ENCODE measurements at places on chromosomes 1 and 21.

GRCh38 chr1:147472489-147472888 is 68.8 kb upstream of the BCL9 start:
- DNase-seq = no peak

- DNase-seq = peak; percentile 37
Observed at GRCh38 chr1:92444351-92444750, 42.4 kb downstream of the GFI1 start.

- DNase-seq = no peak
Observed at GRCh38 chr1:178324003-178324402, 172.8 kb downstream of the CLEC20A start.

GRCh38 chr1:204350857-204351573 is 8.7 kb downstream of the PLEKHA6 start:
- peak; percentile 84 for DNase-seq

GRCh38 chr1:28582248-28582615 is 9.8 kb upstream of the RAB42 start:
- peak; percentile 60 for DNase-seq

GRCh38 chr1:26283279-26283853 is 3.5 kb downstream of the SH3BGRL3 start:
- DNase-seq = peak; percentile 63

DNA sequence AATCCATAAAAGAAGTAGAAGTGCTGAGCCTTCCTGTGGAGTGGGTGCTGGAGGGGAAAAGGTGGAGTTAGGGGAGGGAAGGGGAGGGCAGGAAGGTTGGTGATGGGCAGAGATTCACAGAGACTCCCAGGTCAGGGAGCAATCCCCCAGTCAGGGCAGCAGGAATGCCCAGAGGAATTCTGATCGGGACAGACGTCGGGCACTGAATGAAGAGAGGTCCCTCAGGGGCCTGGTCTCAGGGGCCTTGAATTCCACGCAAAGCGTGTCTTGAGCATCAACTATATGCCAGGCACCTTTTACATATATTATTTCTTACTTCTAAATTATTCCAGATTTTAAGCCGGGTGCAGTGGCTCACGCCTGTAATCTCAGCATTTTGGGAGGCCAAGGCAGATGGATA is 7.2 kb upstream of the PADI1 start:
- no peak for DNase-seq

DNA sequence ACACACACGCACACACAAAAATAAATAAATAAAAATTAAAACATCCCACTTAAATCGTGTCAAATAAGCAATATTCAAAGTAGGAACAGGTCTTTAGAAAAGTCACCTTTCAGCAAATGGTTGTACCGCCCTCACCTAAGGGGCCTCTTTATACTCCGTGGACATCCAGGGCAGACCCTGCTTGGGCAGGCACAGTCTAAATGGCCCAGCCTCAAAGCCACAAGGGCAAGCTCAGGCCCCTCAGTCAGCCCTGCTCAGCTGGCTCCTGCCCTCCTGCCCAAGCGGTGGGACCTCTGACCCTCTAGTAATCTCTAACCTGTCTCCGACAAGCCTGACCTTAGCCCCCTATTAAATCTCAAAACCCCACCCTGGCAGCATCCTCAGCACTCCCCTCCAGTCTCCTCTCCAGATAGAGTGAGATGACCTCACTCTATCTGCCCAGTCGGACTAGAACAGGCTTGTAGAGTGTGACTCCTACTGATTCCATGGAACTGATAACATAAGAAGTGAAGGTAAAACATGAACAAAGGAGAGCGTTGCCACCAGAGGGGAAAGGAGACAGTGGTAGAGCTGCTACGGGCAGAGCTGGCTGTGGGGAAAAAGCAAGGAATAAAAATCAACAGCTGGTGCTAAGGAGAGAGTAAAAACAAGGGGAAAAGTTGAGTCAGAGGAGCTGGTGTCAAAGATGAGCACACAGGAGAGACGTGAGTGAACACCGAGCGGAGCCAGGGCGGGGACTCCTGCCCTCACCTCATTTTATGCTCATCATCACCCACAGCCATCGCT is 36.0 kb downstream of the SIPA1L2 start:
- no peak for DNase-seq

GRCh38 chr1:66624412-66625060 is 90.6 kb downstream of the SGIP1 start:
- peak; percentile 76 for DNase-seq

DNA sequence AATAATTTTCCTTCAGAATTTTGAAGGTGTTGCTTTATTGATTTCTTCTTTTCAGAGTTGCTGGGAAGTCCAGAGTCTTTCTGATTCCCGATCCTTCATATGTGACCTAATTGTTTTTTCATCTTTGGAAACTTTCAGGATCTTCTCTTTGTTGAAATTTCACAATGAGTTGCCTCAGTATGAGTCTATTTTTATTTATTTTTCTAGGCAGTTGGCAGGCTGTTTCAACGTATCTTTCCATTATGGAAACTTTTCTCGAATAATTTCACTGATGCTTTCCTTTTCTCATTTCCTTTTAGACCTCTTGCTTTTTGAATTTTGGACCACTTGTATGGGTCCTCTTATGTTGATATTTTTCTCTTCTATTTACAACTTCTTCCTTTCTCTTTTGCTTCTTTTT is 354.3 kb downstream of the TGFB2 start:
- no peak for DNase-seq

DNA sequence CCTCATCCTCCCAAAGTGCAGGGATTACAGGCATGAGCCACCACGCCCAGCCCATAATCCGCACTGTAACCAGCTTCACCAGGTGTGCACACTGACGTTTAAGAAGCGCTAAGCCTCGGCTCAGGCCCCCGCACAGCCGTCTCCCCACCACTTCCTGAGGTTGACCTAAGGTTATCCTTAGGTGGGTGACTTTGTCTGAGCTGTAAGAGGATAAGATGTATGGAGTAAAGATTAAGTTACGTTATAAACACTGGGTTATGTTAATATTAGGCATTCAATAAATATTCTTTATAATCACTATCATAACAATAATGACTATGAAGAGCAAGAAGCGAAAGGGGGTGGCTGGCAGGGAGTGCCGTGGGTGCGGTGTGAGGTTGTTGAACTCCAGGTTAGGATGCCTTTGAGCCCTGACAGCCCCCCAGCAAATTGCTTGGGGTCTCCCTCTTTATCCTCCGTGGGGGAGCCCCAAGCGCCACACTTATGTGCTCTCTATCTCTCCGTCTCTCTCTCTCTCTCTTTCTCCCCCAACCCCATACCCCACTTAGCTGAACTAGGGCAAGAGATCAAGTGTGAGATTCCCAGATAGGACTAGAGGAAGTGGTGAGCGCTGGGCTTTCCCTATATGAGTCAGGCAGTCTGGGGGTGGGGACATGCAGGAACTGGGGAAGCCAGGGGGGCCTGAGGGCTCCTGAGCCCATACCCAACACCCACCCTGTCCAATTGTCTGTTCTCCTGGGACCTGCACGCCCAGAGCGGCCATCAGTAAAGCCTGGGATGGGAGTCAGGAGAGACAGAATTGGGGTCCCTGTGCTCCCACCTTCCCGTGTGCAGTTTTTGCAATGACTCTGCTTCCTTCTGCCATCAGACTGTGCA is 7.6 kb downstream of the EFHD2 start:
- DNase-seq = peak; percentile 62

GRCh38 chr1:183194527-183195141 is 8.6 kb downstream of the LAMC2 start:
- no peak for DNase-seq

GRCh38 chr1:17795836-17796645 is 40.9 kb downstream of the ACTL8 start:
- no peak for DNase-seq

GRCh38 chr1:13892671-13893325 is 192.8 kb downstream of the PRDM2 start:
- peak; percentile 56 for DNase-seq

DNA sequence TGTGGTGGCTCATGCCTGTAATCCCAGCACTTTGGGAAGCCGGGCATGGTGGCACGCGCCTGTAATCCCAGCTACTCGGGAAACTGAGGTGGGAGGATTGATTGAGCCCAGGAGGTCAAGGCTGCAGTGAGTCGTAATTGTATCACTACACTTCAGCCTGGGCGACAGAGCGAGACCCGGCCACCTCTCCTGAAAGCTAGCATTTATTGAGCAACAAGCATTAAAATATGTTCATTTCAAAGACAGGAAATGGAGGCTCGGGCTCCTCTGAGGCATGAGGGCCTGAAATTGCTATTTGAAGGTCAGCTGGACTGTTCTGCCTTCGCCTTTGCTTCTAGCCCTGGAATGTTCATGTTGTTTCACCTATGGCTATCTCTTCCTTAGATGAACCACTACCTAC is 34.5 kb downstream of the SPATA21 start:
- peak; percentile 24 for DNase-seq

- no peak for DNase-seq
Observed at GRCh38 chr1:204659056-204659455, 26.5 kb downstream of the LRRN2 start.

GRCh38 chr1:214514819-214515383 is 36.5 kb downstream of the PTPN14 start:
- no peak for DNase-seq

DNA sequence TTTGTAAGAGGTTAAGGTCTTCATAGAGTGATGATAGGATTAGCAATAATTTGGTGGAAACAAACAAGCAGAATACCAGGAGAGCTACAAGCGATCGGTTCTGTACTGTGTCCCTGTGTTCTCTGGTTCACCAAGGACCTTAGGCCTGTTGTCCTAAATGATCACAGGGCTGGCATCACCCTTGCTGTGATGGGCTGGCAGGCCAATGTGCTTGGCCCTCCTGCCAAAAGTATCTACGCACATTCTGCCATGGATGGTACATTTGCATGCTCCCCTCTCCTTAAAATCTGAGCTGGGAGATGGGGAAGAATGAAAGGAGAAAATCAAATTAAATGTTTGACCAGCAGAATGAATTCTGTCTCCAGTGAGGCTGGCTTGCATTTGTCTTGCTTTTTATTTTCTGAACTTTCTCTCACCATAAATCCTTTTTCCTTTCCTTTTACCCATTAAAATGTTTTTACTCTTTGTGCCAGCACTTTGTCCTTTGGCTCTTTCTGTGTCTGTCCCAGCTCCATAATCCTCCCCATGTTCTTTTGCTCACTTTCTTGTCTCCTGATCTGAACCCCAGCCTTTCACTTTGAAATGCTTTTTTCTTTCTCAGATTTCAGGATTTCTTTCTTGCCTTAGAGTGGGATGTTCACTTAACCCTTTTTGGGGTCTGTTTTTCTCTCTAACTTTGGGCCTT is 51.7 kb downstream of the PBX1 start:
- DNase-seq = no peak

DNA sequence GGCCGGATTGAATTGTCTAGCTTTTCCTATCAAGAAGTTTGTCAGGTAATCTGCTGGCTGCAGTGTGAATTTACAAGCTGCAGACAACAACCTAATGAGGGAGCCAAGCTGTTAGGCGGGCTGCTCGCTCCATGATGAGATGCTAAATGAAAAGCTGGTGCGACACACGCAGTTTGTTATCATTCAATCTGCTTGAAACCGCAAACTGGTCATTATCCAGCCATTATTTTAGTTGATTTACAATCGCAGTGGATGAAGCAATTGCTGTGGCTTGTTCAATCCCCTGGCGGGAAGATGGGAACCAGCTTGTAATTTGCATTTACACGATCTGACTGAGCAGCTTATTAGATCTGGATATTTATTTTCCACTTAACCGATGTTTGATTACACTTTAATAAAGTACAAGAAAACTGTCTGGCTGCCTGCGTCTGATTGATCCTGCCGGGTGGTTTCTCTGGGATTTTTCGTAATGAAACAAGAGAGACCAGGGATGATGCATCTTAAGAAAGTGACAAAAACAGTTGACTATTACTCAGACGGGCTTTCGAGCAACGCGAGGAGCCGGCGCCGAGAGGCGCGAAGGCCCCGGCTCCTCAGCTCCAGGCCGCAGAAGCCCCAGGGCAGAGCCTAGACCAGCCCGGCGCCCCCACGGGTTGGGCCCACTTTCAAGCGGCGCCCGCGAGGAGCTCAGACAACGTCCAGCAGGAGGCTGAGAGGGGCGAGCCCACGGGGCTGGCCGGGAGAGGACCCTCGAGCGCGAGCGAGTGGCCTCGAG is 118.0 kb upstream of the BARHL2 start:
- DNase-seq = no peak

DNA sequence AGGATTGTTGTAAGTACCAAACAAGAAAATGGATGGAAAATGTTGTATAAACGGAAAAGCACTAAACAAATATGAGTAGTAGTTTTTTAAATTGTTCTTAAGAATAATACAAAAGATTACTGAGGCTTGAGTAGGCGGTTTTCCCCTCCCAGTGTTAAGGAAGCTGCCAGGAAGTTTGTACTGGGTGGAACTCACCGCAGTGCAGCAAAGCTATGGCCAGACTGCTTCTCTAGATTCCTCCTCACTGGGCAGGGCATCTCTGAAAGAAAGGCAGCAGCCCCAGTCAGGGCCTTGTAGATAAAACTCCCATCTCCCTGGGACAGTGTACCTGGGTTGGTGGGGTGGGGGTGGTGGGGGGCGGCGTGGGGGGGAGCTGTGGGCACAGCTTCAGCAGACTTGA is 58.7 kb downstream of the XCL2 start:
- peak; percentile 66 for DNase-seq

DNA sequence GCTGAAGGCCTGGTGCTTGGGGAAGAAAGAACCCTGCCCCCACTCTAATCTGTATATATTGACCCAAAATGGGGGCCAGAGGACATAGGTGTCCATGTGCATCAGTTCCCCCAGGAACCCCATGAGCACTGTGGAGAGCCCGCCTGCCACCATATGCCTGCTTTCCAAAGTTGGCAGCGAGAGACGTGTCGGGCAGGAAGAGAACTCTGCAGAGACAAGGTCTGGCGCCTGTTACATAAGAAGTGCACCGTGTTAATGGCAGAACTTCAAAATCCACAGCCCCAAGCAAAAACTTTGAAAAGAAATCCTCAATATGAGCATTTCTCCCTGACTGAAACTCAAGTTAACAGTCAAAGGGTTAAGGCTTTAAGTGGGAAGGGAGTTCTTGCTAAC is 8.0 kb downstream of the CTNNBIP1 start:
- no peak for DNase-seq

DNA sequence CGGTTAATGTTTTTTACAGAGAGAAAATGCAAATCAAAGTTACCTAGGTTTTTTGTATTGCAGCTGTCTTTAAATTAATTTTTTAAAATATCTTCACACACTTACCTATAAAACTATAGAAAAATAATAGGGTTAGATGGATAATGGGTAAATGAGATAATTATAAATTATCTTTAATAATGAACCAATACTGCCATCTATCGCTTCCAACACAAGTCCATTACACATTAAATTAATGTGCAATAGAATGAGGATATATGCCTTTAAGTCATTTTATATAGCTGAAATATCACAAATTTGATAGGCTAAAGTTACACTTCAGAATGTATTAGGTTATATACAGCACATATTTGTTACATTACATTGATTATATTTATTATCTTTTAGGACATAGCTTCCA is 2212.8 kb downstream of the MRPL39 start:
- no peak for DNase-seq

DNA sequence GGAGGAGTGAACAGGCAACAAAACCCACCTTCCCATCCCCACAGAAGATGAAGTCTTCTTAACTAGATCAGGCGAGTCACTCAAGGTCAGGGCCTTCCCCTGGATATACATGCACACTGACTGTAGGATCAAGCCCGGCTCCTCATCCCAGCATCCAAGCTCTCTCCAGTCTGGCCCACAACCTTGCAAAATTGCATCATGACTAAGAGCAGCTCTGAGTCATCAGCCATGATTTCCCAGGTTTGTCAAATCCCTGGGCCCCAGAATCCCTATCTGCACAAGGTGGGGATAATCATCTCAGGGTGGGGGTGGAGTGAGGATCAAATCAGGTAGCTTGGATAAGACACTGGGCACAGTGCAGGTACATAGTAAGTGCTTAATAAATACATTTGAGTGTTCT is 199.3 kb upstream of the GRIK3 start:
- DNase-seq = no peak

All from foreskin fibroblast (primary cell).